ENCODE measurements at places on chromosomes 5 and 9.

DNA sequence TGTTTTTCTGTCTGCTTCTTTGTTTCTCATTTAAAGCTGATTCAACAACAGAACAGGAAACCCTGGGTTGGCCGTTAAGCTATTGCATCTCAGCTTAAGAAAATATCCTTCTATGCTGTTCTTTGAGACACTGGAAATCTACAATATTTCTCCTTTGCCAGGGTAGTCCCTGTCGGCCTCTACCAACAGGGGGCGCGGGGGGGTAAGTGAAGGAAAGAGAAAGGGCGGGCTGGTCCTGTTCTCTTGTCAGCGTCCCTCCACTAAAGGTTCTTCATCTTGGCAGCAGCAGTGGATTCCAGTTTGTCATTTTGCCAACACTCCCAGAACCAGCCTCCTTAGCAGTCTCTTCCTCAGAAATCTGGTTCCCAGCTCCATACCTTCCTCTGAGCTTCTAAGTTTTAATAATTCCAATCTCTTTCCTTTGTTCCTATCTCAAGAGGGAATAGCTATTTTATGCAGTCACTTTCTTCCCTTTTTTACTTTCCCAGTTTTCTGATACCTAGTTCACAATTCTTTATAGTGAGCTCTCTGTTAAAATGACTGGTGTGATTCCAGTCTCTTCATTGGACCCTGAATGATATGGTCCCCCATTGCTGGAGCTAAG lies 222.3 kb downstream of the GLIS3 start:
- DNase-seq = no peak

GRCh38 chr9:16343249-16344237 lies 526.9 kb downstream of the BNC2 start:
- DNase-seq = no peak

DNA sequence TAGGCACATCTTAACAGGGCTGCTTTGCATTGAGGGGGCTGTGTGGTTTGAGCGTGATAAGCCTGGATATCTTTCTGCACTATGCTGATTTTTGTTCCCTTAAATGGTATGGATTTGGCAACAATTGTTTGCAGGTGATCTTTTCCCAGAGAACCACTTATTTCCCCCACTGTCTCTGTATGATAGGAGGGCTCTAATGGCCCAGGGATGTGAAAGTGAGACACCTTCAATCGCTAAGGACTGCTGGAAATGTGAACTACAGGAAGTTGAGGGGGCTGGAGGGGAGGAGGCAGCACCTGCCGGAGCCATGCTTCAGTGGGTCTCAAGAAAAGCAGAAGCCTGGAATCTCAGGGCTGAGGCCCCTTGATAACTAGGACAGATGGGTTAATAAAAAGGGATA lies 29.4 kb downstream of the SYK start:
- DNase-seq = no peak

DNA sequence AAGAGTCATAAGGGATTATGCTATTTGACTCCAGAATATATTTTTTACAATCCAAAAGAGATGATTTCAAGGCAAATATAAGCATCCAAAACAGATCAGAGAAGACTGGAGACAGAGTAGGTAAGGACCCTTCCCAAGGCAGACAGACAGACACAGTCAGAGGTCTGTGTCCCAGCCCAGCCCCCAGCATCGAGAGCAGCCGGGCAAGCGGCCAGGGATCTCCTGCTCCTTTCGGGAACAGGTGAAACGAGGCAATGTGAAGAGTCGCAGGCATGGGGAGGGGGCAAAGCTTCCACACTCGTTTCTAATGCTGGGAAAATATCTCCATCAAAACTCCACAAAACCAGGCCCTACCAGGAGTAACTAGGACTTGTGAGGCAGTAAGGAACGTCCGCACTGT lies 5.8 kb downstream of the PAEP start:
- no peak for DNase-seq

- DNase-seq = no peak
Measured at GRCh38 chr5:157665467-157666070, 5.8 kb upstream of the C5orf52 start.

GRCh38 chr5:57989378-57989777 lies 470.5 kb downstream of the PLK2 start:
- no peak for DNase-seq

DNA sequence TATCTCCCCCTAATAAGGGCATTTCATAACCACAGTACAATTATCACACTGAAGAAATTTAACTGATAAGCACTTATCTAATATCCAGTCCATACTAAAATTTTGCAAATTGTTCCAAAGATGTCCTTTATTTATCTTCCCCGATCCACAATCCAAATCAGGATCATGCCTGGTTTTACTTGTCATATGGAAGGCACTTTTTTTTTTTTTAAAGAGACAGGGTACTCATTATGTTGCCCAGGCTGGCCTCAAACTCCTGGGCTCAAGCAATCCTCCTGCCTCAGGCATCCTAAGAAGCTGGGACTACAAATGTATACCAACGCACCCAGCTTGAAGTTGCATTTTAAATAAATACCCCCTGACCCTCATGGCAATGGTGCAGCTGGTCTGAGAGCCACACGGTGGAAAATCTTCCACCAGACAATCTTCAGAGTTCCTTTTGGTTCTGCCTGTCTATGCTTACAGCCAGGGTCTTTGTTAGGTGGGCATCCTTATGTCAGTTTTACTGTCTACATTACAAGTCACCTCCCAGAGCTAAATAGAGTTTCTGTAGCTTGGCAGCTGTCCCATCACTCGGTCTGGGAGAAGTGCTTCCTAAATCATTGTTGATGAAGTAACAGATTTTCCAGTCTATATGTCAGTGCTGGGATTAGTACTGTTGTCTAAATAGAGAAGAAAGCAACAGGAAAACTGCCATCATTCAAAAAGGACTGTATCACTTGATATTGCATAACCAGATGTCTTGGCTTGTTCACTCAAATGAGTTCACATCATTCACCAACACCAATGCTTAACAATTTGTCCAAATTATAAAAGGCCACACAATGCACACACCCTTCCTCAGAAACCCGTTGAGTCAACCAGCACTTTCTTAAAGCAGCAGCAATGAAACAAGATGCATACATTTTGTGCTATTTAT lies 26.4 kb downstream of the PTPN3 start:
- no peak for DNase-seq

- no peak for DNase-seq
Measured at GRCh38 chr5:69343083-69343482, 10.5 kb upstream of the CCDC125 start.

GRCh38 chr9:90799271-90799852 lies 2.3 kb upstream of the SYK start:
- no peak for DNase-seq

GRCh38 chr5:110108520-110108919 lies 418.8 kb downstream of the MAN2A1 start:
- DNase-seq = no peak

- no peak for DNase-seq
Measured at GRCh38 chr5:169175733-169176132, 125.2 kb downstream of the SLIT3 start.

GRCh38 chr9:34331196-34331595 lies 1.8 kb downstream of the NUDT2 start:
- DNase-seq = no peak

DNA sequence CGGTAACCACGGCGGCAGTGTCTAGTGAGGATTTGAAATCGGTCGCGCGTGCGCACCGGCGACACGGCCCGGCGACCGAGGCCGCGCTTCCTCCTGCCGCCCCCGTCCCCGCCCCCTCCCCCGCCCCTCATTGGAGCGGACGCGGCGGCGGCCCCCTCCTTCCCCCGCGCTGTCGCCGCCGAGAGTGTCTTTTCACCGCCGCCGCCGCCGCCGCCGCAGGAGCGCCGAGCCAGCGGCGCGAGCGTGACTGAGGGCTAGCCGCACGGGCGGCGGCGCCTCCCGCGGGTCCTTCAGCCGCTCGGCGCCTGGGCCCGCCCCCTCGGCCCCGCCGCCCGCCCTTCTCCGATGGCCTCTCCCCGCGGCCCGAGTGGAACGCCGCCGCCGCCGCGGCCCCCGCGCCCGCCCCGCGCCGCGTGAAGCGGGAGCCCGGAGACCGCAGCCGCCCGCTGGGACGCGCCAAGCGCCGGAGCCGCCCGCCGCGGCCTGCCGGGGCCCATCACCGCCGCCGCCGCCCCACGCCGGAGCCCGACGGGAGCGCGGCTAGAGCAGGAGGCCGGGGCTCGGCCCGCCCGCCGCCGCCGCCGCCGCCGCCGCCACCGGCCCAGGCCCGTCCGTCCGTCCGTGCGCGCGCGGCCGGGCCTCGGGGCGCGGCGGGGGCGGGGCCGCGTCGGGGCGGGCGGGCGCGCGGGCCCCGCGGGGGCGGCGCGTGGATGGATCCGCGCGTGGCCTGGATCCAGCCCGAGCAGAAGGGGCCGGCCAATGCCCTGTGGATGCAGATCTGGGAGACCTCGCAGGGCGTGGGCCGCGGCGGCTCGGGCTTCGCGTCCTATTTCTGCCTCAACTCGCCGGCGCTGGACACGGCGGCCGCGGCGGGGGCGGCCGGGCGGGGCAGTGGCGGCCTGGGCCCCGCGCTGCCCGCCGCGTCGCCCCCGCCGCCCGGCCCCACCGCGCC lies at the start of gene TENT4A:
Gene TENT4A, plus strand, starts transcription at position 159 of the 952 bp plus-strand sequence. Its CDS starts 552 bp downstream, at position 711.
- DNase-seq = no peak

GRCh38 chr5:59873113-59873512 lies 20.4 kb downstream of the PDE4D start:
- no peak for DNase-seq

DNA sequence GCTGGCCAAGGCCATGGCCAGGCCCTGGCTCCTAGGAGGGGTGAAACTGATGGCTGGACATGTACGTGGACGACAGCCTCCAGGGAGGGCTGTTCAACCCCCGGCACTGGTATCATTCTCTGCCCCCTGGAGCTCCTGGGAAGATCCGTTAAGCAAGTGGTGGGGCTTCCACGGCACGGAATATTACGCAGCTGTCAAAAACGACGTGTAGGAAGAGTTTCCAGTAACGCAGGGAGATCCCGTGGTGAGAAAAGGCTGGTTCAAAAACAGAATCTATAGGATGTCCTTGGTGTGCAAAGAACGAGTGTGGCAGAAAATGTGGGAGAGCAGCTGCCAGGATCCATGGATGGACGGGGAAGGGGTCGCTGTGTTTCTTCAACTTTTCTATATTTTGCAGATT lies 36.3 kb upstream of the TMEM250 start:
- DNase-seq = no peak

- peak; percentile 23 for DNase-seq
Measured at GRCh38 chr9:133991964-133992779, at the start of gene VAV2. Gene VAV2 (minus strand): TSS chr9:133992324. CDS start chr9:133992278, 46 bp downstream.

GRCh38 chr5:171597946-171598640 lies 178.6 kb downstream of the FGF18 start:
- DNase-seq = no peak
